ENCODE measurements at places on chromosomes 1 and 21.

GRCh38 chr1:63705078-63705477 is 68.7 kb upstream of the ROR1 start:
- no peak for DNase-seq

- no peak for DNase-seq
Observed at GRCh38 chr1:4634793-4635406, 19.5 kb upstream of the AJAP1 start.

DNA sequence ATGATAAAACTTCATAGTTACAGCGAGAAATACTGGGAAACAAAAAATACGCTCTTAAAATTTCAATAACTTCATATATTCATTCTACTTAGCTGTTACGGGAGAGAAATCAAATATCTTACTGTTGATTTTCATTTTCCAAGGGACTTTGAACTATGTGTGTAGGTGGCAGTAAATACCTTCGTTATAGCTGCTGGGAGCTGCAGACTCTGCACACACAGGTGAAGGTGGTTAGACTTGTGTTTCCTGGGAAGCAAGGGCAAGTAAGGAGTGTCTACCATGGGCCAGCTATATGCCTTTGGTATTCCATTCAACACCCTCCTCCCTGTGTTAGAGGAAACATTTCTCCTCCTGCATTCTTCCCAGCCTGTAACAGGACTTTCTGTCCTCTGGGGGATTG is 51.4 kb upstream of the DIRAS3 start:
- DNase-seq: no peak

- peak; percentile 61 for DNase-seq
Observed at GRCh38 chr21:35204850-35205541, 155.9 kb upstream of the RUNX1 start.

DNA sequence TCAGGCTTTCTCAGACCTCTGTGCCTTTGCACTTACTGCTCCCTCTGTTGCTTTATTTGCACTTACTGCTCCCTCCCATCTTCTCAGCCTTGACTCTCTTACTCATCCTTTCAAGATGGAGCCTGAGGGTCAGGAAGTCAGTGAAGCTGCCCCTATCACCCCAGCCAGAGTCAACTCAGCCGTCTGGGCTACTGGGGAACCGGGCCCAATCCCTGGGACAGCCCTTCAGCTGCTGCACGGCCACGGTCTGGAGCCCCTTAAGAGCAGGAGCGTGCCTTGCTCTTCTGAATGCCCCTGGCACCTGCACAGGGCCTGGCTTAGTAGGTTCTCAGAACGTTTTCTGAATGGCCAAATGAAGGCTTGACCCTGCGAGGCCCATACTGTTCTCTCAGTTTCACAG is 244.4 kb downstream of the FOXD2 start:
- DNase-seq: no peak

- no peak for DNase-seq
Observed at GRCh38 chr1:11854519-11854918, 4.2 kb downstream of the NPPB start.

GRCh38 chr1:11985171-11985570 is 4.9 kb downstream of the MFN2 start:
- DNase-seq: no peak

GRCh38 chr1:28927648-28928313 is 13.4 kb downstream of the EPB41 start:
- DNase-seq: no peak

GRCh38 chr1:154465621-154466195 is 36.3 kb upstream of the TDRD10 start:
- no peak for DNase-seq

Data from activated T-cell treated with anti-CD3 and anti-CD28 coated beads, Interleukin-2, amount 50 U/mL, for 48 hours (primary cell).